DMS153 (cell line): ENCODE measurements at places on chromosomes 5 and 9.

DNA sequence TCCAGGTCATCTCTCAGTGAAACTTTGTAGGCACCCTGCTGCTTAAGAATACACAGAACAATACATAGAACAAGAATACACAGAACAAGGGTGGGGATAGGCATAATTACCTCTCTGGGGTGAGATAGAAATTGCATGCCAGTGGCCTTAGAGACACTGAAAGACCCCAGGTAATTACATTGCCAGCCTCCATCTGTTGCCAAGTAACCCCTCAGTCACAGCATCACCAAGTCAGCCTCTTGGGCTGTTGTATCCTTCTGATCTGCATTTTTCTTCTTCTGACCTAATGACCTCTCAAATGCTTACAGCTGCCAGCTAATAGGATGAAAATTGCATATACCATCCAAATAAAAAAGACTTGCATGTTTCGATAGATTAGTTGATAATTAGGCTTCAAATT is 167.7 kb downstream of the GRIA1 start:
- DNase-seq, result no peak

GRCh38 chr9:114202849-114203248 is 47.5 kb downstream of the COL27A1 start:
- no peak for DNase-seq

GRCh38 chr5:108278285-108279240 is 103.3 kb downstream of the FBXL17 start:
- DNase-seq, result no peak

DNA sequence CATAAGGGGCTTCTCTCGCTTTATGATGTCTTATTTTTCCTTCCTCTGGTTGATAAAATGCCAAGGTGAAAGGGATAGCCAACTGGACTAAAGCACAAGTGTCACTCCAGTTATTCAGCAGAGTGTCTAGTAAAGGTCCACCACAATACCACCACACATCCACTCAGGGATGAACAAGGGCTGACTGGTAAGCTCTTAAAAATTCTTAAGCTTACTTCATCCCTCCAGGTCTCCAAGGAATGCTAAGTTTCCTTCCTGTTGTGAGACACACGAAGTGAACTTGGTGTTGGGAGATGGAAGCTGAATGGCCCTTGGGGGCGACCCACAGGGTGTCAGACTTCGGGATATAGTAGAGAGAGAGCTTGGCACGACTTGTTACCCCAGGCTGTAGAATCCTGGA is 3.2 kb upstream of the HMGCS1 start:
- no peak for DNase-seq

GRCh38 chr9:78295177-78295575 is 1.7 kb upstream of the PSAT1 start:
- DNase-seq, result no peak

GRCh38 chr5:179858241-179858585 is 404 bp downstream of the MRNIP start:
- DNase-seq, result no peak

- DNase-seq, result no peak
These were observed 35.4 kb upstream of the ADAM19 start for GRCh38 chr5:157610990-157611389.

DNA sequence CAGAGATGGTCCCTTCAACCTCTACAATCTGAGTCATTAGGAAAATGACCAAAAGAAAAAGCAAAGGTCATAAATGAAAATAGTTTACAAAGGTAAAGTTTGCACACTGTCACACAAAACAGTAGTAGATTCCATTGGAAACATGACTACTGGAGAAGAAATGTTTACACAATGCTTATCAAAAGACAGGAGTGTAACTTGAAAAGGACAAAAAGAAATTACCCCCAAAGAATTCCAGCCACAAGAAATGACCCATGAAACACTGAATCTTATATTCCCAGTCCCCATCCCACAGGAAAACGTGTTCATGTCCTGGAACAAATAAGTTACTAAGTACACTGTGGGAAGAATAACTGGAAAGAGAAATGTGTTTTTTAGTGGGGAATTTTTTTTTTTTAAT is 385.1 kb downstream of the SEMA5A start:
- no peak for DNase-seq

DNA sequence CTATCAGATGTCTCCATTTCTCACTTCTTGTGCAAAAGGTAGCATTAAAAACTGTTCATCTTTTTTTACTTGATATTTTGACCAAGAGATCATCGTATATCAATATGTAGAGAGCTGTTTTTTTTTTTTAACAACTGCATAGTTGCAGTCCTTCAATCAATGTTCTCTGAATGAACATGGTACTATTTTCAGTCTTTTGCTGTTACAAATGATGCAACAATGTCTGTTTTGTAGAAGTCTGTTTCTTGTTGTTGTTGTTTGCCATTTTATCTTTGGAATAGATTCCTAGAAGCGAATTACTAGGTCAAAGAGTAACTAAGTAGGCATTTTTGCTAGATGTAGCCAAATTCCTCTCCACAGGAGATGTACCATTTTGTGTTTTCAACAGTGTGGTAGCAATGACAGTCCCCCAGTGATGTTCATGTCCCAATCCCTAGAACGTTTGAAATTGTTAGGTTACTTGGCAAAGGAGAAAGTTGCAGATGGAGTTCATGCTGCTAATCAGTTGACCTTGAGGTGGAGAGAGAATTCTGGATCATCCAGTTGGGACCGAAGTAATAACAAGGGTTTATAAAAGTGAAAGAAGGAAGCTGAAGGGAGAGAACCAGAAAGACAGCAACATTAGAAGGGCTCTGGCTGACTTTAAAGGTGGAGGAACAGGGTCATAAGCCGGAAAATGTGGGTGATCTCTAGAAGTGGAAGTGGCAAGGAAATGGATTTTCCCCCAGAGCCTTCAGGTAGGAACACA is 6.3 kb downstream of the MTREX start:
- DNase-seq, result no peak

- DNase-seq, result no peak
These were observed 53.7 kb upstream of the IRX4 start for GRCh38 chr5:1936413-1936812.

DNA sequence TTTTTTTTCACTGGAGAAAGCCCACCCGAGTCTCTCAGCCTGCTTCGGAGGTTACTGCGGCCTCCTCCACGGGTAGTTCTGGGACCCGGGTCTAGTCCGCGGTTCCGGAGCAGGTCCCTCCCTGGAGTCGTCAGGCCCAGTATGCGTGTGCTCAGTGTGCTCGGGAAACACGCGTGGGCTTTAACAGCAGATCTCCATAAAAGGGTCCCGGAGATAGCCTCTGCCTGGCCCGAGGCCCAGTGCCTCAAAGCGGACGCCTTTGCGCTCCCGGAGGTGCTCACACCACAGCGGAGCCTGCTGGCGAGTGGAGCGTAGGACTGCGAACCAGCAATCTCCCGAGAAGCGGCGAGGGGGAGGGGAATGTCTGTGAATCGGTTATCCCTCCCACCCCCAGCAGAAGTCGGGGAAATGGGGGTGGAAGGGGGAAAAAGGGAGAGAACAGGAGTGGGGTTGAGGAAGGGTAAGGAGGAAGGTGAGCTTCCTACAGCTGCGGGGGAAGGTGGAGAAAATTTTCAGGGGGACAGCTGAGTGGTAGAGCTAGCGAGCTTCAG is 28.7 kb downstream of the CDKN2A start:
- DNase-seq, result no peak

GRCh38 chr9:125758986-125759763 is 12.0 kb downstream of the PBX3 start:
- peak; percentile 51 for DNase-seq

- DNase-seq, result no peak
These were observed 18.6 kb downstream of the MED10 start for GRCh38 chr5:6359555-6360322.

DNA sequence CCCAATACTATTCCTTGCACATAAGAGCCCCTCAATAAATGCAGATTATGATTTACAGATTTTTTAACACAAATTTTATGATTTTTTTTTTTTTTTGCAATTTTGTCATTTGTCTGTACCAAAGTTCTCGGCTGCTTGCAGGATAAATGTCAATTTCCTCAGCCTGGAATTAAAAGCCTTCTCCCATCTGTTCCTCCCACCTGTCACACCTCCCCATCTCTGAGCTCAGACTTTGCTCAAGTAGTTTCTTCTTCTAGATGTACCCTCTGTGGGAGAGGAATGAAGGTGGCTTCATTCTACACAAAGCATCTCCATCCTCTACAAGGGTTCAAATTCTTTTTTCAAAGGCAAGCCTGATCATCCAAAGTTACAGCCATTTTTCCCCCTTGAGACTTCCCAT is 153.7 kb upstream of the GRAMD2B start:
- no peak for DNase-seq

DNA sequence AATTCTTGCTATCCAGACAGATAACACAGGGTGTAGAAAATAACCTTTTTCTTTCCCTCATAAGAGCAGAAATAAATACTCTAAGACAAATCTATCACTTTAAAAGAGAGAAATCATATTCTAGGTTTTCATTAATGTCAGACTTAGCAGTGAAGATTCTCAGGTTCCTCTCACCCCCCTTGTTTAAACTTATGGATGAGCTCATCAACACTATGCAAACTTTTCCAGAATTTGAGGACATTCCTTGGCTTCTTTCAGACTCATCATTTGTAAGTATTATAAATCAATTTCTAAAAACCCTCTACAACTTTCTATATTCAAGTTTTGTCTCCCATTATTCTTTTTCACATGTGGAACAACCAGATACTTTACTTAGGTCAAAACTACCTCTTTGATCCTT is 374.9 kb upstream of the TRPC7 start:
- DNase-seq, result no peak

GRCh38 chr5:32545102-32545800 is 40.1 kb upstream of the SUB1 start:
- DNase-seq, result no peak

DNA sequence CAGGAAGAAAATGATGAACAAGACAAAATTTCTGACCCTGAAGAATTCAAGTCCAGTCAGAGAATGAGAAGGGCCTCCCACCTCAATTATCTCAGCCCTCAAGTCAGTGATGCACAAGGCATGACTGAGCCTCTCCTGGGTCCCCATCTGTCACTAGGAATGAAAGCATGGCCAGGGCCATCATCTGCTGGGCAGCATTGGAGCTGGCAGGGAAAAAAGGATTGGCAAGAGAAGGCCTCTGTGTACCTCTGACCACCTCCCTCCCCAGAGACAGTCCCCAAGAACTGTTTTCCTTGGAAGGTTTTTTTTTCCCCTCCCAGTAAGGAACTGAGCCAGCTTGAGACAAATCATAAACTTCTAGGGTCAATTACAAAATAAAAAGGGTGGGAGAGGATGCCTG is 76.7 kb downstream of the KLHL3 start:
- DNase-seq, result no peak

DNA sequence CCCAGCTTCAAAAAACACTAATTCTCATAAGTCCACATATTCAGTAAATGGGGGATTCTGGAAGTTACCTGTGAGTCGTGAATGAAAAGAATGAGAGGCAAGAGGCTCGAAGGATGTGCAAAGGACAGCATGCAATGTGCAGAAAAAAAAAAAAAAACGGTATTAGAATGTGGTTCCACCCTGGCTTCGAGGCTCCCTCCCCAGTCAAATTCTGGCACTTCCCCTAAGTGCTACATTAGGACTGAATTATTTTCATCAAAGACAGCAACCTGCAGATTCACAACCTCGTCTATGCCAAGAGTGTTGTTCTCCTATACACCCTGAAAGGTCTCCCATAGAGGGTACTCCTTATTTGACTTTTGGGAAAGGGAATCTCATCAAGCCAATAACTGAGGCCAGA is 16.5 kb downstream of the CAPSL start:
- DNase-seq, result no peak

- DNase-seq, result no peak
These were observed 318.4 kb upstream of the NMUR2 start for GRCh38 chr5:152723482-152723881.

GRCh38 chr9:112892981-112893380 is 2.3 kb upstream of the SLC46A2 start:
- no peak for DNase-seq

DNA sequence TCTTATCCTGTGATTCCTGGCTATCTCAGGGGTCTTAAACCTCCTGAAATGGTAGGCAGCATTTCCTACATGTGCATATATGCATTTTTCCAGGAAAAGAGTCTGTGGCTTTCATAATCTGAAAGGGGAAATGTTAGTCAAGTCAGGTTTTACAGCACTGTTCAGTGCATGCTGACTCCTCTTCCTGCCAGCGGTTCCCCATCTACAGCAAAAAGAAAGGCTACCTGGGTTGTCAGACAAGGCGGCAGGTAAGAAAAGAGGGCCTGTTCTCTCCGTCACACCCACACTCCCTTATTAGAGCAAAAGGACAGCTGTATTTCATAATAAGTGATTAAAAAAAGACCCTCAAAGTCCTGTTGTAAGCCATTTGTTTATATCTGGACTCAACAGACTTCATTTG is 4.3 kb upstream of the SPATA6L start:
- no peak for DNase-seq

GRCh38 chr5:128305341-128305740 is 221.8 kb downstream of the SLC12A2 start:
- DNase-seq, result no peak

DNA sequence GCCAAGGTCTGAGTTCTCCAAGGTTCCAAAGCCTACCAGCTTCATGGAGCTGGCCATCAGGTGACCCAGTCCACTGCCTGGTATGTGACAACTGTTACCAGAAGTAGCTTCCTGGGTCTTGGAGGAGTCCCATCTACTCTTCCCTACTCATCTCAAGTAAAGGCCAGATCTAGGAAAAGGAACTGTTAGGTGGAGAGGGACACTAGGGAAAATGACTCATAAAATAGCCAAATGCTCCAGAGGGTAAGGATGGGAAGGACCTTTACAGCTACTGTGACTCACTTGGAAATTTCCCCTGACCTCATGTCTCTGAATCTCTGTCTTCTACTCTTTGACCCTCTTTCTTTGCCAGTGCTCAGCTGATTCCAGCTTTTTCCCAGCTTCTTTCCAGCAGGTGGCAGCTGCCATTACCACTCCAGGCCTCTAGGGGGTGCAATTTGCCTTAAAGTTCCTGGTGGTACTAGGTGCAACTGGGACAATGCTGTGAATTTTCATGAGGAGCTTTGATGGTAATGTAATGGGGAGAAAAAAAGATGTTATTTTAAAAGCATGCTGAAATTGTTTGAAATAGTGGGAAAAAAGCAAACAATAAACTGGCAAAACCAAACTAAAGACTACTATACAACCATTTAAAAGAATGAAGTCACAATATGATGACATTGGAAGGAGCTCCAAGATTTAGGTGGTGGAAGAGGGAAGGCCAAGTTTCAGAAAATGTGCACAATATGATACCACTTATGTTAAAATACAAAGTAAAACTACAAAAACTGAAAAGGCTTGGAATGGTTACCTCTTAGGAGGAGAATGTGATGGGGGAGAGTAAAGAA is 27.1 kb upstream of the MYORG start:
- DNase-seq, result peak; percentile 33

DNA sequence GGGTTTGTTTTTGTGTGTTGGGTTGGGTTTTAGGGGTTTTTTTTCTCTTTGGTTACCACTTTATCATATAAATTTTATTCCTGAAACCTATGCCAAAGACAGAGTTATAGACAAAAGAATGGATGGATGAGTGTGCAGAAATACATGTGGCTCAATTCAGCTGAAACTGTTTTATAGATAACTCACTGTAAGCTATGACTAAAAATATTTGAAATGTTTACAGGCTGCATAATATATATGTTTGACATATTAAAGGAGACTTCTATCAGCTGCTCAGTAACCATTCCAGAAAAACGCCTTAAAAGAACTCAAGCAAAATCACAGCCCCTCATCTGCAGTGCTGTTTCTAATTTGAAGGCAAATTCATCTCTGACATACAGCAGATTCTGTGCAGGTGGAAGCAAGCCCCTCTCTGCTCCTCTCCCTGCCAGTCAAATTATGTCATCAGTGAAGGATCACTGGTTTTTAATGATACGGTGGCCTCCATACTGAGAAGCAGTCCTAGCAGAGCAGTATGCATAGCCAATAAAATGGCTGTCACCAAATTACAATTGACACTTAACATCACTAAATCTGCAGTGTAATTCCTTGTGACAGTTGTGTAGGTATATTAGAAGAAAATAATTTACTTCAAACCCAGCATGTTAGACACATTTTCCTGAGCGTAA is 301.6 kb downstream of the NR2F1-AS1 start:
- DNase-seq, result no peak
